Glomerular endothelial cell (primary cell): ENCODE measurements at places on chromosomes 1 and 21. TPM values are rescaled to one million over a fixed set of nuclear protein-coding genes. Genes with fewer than 3 reads are reported as not detected.

The CELA2A gene
- total RNA-seq = not detected in 2 replicates

The MYOC gene
- 0.29 TPM in 1 of 2 replicates, not detected in the other for total RNA-seq

The JAK1 gene
- 332 and 463 TPM in 2 replicates for total RNA-seq

The DDI2 gene
- total RNA-seq = 10.1 and 28.4 TPM in 2 replicates

DNA sequence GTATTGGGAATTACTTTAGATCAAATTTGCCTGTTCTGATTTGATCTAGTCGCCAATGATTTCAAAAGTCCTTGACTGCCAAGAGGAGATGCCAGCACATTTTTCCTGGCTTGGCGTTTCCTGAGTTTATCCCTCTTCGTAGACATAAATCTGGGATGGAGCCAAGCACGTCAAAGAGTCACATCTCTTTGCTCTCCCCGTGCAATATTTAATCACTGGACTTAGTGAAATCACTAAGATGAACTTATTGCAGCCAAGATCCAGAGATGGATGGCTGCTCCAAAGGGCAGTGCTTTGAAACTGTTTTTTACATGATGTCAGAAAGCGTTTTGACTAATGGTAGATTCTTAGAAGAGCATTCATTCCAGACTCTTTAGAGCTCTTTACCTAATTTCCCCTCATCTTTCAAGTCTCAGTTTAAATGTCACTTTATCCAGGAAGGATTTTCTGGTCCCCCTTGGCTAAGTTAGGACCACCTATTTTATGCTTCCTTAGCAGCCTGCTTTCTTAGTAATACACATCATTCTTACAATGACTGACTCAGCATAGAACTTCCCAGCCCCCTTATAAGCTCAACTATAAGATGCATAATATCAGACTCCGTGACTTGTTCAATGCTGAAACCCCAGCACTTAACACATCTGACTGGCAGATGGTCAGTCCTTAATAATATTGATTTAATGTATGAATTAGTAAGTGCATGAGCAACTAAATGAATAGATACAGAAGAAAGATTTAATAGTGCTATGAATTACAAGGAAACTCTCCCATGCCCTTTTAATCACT lies 94.4 kb upstream of the GREM2 start:
- no peak for DNase-seq

DNA sequence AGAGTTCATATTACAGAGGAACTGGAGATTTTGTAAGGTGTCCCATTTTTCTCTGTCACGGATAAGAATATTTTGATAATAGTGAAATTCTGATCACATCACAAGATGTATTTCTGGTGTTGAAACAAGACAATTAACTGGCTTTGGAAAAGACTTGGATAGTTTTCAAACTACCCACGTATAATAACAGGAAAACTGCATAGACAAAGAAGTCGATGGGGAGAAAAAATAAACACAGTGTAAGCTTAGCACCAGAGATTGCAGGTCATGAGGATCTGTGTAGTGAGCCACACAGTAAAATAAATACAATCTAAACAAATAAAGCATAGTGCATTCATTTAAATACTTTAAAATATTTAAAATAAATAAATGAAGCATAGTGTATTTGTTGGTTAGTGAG lies 452.3 kb upstream of the ADAMTS5 start:
- DNase-seq = no peak

GRCh38 chr1:26949926-26950319 lies 10.3 kb downstream of the KDF1 start:
- no peak for DNase-seq

- no peak for DNase-seq
Observed at GRCh38 chr1:157091186-157091585, 8.4 kb downstream of the ETV3L start.

DNA sequence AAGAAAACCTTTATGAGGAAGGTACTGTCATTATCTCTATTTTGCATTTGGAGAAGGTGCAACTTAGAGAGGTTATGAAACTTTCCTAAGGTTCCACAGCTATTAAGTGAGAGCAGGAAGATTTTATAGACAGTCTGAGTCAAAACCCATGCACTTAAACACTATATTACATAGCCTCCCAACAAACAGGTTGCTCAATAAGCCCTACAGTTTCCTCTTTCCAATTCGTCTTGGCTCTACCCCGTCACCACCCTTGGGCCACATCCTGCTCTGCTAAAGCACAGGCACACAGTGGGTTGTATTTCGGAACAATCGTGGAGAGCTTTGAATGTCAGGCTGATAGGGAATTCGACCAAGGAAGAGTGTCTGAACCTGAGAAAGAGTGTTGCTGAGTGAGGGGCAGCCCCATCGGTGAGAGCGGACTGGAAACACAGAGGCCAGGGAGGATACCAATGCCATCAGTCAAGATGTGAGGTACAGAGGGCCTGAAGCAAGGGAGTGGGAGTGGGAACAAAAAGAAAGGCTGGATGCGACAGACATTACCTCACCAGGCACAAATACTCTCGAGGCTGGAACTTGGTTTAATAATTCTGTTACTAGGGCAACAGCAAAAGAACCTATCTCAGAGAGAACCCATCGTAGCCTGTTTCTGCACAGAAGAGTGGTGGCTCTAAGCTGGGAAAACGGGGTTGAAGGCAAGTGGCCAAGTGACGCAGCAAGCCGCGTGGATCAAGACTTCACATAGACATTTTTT lies 6.3 kb upstream of the LRRC52 start:
- no peak for DNase-seq

DNA sequence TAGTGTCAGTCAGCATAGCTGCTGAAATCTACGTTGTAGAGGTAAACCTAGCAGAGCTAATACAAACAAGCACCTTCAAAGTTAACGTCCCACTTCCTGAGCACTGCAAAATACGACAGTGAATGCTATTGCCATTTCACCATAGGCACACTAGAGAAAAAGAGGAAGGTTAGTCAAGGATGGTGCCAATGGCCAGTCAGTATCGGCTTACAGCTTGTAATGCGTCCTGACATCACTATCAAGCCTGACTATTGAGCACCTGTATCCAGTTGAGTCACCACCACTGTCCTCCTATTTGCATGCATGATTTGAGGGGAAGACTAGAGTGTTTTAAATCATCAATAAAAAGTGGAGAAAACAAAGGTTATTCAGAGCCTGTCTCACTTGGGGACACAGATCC lies 34.4 kb downstream of the NUCKS1 start:
- no peak for DNase-seq
